NCI-H460 (cell line): ENCODE measurements at places on chromosomes 4 and X. TPM values are rescaled to one million over a fixed set of nuclear protein-coding genes. Genes with fewer than 3 reads are reported as not detected.

The TCEAL7 gene
- not detected in 2 replicates for total RNA-seq

The SHISA3 gene
- total RNA-seq = 0.58 and 0.72 TPM in 2 replicates

The CLCN5 gene
- total RNA-seq = 6.8 and 9.4 TPM in 2 replicates

- no peak for DNase-seq
Measured at GRCh38 chr4:187064033-187064432, 340.4 kb upstream of the FAT1 start.

DNA sequence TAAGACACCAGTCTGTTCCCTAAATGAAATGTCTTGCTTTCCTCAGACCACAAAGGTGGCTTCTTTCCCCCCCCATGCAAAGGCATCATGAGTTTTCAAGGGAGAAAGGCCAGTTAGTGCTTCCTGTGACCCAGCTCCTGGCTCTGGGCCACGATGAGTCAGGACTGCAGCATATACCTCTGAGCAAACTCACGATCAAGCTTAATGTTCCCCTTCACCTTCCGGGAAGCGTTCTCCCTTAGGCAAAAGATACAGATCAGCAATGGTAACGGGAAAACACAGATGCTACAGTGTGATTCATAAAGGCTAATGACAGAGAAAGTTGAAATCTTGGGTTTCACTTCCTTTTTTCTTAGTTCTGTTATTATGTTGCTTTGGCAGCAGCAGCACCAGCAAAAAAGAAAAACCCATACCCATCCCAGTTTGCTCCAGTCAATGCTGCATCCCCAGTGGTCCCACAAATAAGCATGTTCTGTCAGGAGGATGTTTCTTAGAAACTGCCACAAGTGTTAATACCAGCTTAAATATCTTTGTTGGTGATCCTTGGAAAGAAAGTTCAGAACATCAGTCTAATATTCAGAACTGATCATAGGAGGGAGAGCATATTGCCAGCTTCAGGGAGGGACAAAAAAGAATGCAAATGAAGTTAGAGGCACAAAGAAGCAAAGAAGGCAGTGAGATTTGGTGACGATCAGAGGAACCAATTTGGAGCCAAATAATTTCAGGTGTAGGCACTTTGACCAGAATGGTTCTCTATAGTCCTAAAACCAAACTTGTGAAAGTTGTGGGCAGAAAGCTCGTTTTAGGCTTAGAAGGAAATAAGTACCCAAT is 41.2 kb downstream of the LONRF3 start:
- DNase-seq = peak; percentile 52

GRCh38 chr4:42293967-42294813 is 103.1 kb upstream of the SHISA3 start:
- DNase-seq = no peak

DNA sequence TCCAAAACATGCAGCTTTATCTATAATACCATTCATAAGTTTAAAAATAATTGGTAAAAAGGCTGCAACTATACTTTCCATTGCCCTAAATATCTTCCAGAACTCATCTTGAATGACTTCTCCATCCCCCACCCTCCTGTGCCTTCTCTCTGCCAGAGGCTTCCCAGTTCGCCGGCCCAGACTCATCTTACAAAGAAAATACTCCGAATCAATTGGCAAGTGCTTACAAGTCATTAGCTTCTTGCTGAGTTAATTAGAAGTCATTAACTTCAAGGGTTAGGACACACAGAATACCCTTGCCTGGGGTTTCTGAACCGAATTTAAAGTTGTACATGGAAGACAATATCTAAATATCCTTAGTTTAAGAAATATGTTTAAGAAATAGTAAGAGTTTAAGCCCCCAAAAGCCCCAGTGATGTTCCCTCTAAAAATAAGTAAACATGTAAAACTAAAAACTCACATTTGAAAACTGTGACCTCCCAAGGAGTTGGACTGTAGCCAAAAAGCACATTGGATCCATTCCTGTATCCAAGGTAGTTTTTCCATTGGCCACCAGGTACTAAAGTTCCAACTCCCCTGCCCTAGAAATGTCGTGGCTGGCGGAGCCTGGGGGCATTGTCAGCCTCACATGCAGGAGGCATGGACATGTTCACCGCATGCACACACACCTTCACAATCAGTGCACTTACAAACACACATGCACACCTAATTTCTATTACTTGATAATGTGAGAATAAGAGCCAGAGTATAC is 535.2 kb upstream of the FAT1 start:
- DNase-seq = no peak

DNA sequence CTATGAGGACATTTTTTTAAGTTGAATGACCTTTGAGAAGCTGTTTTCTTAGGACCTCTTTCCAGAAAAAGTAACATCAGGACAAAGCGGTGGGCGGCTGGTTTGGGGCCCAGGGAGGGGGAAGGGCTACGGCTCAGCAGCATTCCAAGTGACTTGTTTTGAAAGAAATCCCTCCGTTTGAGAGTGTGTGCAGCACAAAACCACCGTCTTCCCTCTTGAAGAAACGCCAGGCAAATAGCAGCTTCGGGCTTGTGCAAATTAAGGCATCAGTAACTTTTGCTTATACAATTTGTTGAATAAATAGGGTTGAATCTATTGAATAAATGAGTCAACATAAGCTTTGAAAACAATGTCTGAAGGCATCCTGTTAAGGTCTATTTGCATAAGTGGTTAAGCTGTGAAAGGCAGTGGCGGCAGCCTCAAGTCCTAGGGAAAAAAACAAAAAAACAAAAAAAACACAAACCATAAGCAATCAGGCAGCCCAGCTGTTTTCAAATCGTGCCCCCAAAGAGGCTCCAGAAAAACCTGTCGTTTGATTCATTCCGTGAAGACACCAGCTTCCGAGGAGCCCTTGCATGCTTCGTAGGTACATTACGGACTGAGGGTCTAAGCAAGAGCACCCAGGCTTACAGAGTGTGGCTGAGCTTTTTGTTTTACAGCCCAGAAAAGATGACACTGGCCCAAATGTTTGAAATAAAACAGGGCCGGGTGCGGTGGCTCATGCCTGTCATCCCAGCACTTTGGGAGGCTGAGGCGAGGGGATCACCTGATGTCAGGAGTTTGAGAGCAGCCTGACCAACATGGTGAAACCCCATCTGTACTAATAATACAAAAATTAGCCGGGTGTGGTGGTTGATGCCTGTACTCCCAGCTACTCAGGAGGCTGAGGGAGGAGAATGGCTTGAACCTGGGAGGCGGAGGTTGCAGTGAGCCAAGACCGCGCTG is 103.7 kb downstream of the CRLF2 start:
- DNase-seq = no peak

- no peak for DNase-seq
Measured at GRCh38 chr4:156998500-156999174, 27.0 kb upstream of the PDGFC start.

DNA sequence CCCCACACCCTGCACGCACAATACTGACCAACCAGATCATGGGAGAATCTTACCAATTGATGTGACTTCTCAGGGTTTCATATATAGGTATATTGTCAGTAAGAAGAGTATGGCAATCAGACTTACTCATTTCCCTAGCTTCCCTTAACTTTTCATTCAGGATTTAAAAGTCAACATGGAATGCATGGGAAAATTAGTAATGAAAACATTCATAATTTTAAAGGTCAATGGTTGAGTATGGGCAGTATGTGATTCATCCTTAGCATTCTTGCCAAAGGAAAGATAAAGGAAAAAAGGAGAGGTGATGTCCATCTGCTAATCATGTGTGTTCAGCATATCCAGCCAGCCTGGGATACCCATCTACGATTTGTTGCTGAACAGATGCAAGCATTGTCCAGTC is 4.0 kb downstream of the DIPK2B start:
- no peak for DNase-seq
